ENCODE measurements at places on chromosomes 1 and 21. TPM values are rescaled to one million over a fixed set of nuclear protein-coding genes. Genes with fewer than 3 reads are reported as not detected.

The TACSTD2 gene
- 0.47 TPM for total RNA-seq

The RNF207 gene
- total RNA-seq: 56.9 TPM

GRCh38 chr1:171622152-171622462 is at the start of gene MYOCOS:
MYOCOS (plus strand) TSS chr1:171622243; CDS start chr1:171623884, 1,641 bp downstream.
- H3K27ac ChIP-seq: no peak within 1 kb of the TSS
- no peaks in the 10 kb centered on the region for H3K36me3 ChIP-seq
- no peak for DNase-seq

DNA sequence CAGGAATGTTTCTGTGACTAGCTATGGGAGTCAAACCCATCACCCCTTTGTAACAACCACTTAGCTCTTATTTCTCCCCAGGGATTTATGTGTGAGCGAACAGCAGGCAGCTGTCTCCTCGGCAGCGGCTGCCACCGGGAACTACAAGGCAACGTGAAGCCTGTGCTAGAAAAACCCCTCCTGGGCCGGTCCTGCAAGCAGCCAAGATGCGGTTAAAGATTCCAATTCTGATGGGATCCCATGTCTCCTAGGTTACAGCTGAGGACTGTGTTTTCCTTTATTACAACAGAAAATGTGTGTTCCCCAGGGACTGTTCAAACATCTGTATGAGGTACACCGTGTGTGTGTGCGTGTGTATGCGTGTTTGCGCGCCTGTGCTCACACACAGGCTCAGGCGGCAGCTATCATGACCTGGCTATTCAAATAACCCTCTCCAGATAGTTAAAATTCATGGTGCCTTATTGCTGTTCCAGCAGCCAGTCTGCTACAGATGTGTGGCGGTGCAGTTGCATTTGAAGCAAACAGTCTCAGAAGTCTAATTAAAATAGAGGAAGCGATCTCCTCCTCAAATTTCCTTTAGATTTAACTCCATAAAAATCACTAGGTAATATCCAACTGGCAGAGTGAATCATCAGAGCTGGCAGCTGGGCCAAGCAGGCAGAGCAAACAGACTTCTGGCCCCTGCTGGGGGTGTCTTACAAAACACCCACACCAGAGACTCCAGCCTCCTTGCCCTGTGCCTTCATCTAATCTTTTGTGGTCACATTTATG is 68.0 kb downstream of the LMX1A start:
- H3K36me3 ChIP-seq: no peaks in the 10 kb centered on the region
- no peak for DNase-seq
- H3K4me1 ChIP-seq: no peaks in the 10 kb centered on the region
- no peaks in the 10 kb centered on the region for H3K27me3 ChIP-seq

DNA sequence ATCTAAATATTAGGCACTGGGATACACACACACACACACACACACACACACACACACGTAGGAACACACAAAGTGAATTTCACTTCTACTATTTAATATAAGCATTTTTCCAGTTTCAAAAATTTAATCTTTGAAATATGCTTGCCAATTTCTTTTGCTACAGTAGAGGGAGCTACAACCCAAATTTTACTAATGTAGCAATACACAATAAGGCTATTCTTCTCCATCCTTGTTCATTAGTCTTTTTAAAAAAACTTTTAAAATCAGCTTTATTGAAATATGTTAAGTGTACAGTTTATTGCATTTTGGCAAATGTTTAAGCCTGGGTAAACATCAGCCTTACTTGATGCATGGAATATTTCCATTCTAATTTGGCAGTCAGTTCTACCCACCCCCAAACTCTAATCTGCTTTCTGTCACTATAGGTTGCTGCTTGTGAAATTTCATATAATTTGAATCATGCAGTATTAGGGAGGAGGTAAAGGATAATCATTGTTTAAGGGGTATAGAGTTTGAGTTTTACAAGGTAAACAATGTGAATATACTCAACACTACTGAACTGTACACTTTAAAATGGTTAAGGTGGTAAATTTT is 93.0 kb upstream of the TENT5C start:
- DNase-seq: no peak
- no peaks in the 10 kb centered on the region for H3K27me3 ChIP-seq
- H3K4me3 ChIP-seq: no peak overlapping the region
- H3K4me1 ChIP-seq: no peaks in the 10 kb centered on the region

GRCh38 chr1:179164494-179164893 is 65.0 kb downstream of the ABL2 start:
- no peaks in the 10 kb centered on the region for H3K36me3 ChIP-seq
- H3K4me1 ChIP-seq: no peaks in the 10 kb centered on the region
- no peaks in the 10 kb centered on the region for H3K27me3 ChIP-seq
- no peak overlapping the region for H3K27ac ChIP-seq
- no peak overlapping the region for H3K4me3 ChIP-seq
- DNase-seq: no peak

- no peaks in the 10 kb centered on the region for H3K36me3 ChIP-seq
- H3K27ac ChIP-seq: peak overlapping the region; percentile 5
- H3K27me3 ChIP-seq: no peaks in the 10 kb centered on the region
Measured at GRCh38 chr1:85452948-85453347, 12.0 kb downstream of the DDAH1 start.

DNA sequence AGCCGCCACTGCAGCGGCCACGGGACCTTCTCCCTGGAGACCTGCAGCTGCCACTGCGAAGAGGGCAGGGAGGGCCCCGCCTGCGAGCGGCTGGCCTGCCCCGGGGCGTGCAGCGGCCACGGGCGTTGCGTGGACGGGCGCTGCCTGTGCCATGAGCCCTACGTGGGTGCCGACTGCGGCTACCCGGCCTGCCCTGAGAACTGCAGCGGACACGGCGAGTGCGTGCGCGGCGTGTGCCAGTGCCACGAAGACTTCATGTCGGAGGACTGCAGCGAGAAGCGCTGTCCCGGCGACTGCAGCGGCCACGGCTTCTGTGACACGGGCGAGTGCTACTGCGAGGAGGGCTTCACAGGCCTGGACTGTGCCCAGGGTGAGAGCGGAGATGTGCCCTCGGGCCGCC is 11.7 kb downstream of the TNN start:
- no peaks in the 10 kb centered on the region for H3K36me3 ChIP-seq
- H3K27ac ChIP-seq: no peak overlapping the region
- H3K27me3 ChIP-seq: no peaks in the 10 kb centered on the region
- no peak overlapping the region for H3K4me3 ChIP-seq

DNA sequence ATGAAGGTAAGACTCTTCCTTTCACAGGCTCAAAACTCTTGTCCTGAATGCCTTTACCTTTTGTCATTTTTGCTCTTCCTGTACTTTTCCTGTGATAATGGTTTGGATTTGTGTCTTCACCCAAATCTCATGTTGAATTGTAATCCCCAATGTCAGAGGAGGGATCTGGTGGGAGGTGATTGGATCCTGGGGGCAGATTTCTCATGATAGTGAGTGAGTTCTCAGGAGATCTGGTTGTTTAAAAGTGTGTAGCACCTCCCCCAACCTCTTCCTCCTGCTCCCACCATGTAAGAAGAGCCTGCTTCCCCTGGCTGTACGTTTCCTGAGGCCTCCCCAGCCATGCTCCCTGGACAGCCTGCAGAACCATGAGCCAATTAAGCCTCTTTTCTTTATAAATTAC is 75.5 kb downstream of the DDX20 start:
- no peak overlapping the region for H3K4me3 ChIP-seq
- H3K36me3 ChIP-seq: no peaks in the 10 kb centered on the region
- no peak overlapping the region for H3K27ac ChIP-seq

GRCh38 chr1:150012611-150013010 is 2.1 kb upstream of the OTUD7B start:
- no peaks in the 10 kb centered on the region for H3K27me3 ChIP-seq
- H3K4me3 ChIP-seq: no peak overlapping the region
- no peaks in the 10 kb centered on the region for H3K4me1 ChIP-seq
- no peak for DNase-seq
- H3K36me3 ChIP-seq: no peaks in the 10 kb centered on the region

- no peak for DNase-seq
- H3K27ac ChIP-seq: no peak overlapping the region
- peaks cover 10% of the 10 kb centered on the region for H3K4me1 ChIP-seq
- H3K4me3 ChIP-seq: no peak overlapping the region
- no peaks in the 10 kb centered on the region for H3K27me3 ChIP-seq
- H3K36me3 ChIP-seq: no peaks in the 10 kb centered on the region
Measured at GRCh38 chr1:31570906-31571305, 5.4 kb upstream of the TINAGL1 start.

DNA sequence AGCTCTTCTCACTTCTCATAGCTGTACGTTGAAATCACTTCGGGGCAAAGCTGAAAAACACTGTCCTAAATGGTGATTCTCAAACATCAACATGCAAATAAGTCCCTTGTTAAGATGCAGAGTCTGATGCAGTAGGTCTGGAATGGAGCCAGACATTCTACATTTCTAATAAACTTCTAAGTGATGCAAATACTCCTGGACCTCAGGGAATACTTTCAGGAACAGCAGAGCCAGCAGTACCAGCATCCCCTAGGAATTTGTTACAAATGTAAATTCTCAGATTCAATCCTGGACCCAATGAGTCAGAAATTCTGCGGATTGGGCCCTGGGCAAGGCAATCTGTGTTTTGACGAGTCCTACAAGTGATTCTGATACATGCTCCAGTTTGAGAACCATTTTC is 152.3 kb downstream of the PCNX2 start:
- H3K4me3 ChIP-seq: no peak overlapping the region
- no peaks in the 10 kb centered on the region for H3K36me3 ChIP-seq
- no peaks in the 10 kb centered on the region for H3K27me3 ChIP-seq
- DNase-seq: no peak
- H3K27ac ChIP-seq: no peak overlapping the region

DNA sequence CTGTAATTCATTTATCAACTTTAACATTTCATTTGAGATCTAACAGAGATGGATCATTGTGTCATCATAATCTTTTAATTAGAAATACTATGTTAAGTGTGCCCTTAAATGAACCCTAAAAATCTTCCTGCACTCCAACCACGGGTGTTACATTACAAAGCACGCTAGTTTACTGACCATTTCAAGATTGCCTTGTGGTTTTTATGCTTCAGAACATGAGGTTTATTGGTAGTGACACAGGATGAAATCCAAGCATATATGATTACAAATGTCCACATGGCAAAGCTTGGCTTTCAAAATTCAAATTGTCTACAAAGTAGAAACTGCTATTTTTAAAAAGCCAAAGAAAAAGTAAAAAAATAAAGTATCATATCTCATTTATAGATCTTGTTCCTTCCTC is 190.4 kb upstream of the USP25 start:
- no peak overlapping the region for H3K27ac ChIP-seq
- H3K36me3 ChIP-seq: no peaks in the 10 kb centered on the region
- H3K4me1 ChIP-seq: no peaks in the 10 kb centered on the region
- no peak overlapping the region for H3K4me3 ChIP-seq
- H3K27me3 ChIP-seq: no peaks in the 10 kb centered on the region
- no peak for DNase-seq

- no peak for DNase-seq
- H3K27ac ChIP-seq: peak overlapping the region; percentile 25
- no peaks in the 10 kb centered on the region for H3K36me3 ChIP-seq
- H3K4me3 ChIP-seq: peak overlapping the region; percentile 39
- no peaks in the 10 kb centered on the region for H3K4me1 ChIP-seq
Measured at GRCh38 chr1:159171688-159172501, 480 bp downstream of the CADM3 start.

- H3K4me3 ChIP-seq: no peak overlapping the region
- H3K36me3 ChIP-seq: no peaks in the 10 kb centered on the region
- no peaks in the 10 kb centered on the region for H3K27me3 ChIP-seq
Measured at GRCh38 chr21:32403201-32403777, 9.2 kb upstream of the EVA1C start.

GRCh38 chr1:87226341-87226760 is 102.3 kb upstream of the LMO4 start:
- no peaks in the 10 kb centered on the region for H3K36me3 ChIP-seq
- H3K27ac ChIP-seq: no peak overlapping the region
- peak; percentile 56 for DNase-seq
- H3K27me3 ChIP-seq: no peaks in the 10 kb centered on the region

- H3K4me3 ChIP-seq: no peak overlapping the region
- no peaks in the 10 kb centered on the region for H3K27me3 ChIP-seq
- no peak overlapping the region for H3K27ac ChIP-seq
- no peaks in the 10 kb centered on the region for H3K4me1 ChIP-seq
- DNase-seq: peak; percentile 65
Measured at GRCh38 chr1:36516372-36517010, 33.8 kb upstream of the CSF3R start.

Measured in Peyer's patch (tissue), 4 donors.